ENCODE measurements at places on chromosomes 6 and 20.

DNA sequence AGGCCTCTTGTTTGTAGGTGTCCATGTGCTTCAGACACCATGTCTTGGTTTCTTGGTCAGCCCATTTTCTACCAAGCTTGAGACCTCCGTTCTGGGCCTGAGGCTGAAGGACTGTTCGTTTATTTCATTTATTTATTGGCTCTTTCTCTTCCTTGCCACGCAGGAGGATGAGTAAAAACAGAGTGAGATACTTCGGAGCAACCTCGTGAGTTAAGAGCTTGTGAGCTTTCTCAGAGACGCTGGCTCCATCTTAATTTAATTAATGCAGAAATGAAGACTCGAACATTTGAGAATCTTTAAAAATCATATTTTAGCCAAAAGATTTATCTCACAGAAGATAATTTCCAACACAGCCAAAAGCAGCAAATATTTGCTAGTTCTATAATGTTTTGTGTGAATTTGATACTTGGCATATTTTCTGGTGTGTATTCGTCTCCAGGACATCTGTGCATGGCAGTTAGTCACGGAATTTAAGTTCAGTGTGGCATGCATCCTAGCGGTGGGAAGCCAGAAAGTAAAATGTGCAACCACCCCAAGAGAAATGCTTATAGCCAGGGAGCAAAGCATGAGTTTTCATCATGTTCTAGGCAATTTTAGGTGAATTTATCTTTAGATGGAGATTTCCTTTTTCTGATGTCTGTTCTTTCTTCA lies 76.0 kb downstream of the THBS2 start:
- DNase-seq = peak; percentile 47

- no peak for DNase-seq
Observed at GRCh38 chr6:16184129-16184528, 54.3 kb upstream of the GMPR start.

GRCh38 chr6:39327507-39327906 lies 5.0 kb upstream of the KCNK16 start:
- no peak for DNase-seq

DNA sequence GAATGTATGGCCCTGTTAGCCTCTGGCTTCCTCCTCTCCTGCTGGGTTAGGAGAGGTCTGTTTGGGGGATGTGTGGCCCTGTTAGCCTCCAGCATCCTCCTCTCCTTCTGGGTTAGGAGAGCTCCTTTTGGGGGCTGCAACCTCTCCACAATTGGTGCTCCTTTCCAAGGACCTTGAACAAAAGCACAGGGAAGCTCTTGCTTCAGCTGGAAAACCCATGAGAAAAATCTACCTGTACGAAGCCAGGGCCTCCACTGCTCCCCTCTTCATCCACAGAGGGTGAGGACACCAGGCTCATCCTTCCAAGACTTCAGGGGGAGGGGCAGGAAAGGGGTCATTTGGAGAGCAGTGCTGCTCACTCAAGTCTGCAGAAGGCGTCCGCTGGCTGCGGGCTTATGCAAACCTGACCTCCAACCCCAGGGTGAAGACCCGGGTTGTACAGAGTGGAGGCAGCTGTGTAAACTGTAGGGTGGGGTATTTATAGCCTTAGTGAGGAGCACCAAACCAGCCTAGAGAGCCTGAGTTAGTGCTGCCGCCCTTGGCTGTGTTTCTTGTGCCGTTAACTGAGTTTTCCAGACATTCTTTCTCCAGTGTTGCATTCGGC lies 62.1 kb downstream of the SLC24A3 start:
- no peak for DNase-seq

DNA sequence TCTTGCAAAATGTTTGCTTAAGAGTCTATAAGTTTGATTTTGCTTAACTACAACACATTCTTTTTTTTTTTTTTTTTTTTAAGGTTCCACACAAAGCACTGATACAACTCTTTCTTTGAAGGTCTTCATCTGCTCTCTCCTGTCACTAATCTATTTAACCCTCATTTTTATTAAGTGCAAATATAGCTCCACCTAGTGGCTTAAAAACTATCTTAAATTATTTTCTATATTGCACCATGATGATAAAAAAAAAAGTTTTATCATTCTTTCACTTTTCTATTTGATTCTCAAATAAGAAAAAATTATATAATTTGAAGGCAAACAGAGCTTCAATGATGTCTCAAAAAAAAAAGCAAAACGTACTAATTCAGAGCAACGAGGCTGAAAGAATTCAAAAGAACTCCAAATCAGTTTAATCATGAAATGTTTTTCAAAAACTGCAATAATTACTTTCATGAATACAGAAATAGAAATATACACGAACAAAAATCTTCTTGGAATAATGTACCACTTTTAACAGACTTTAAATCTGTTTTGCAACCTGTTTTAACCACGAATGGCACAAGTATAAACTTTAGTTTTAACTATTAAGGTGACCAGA lies 12.8 kb downstream of the ESF1 start:
- no peak for DNase-seq
